ENCODE measurements at places on chromosomes 6 and 20.
A peak's percentile ranks its signal among the peaks of the same experiment; 100 is the strongest.

- DNase-seq: no peak
Measured at GRCh38 chr6:25242567-25242966, 36.6 kb upstream of the CARMIL1 start.

DNA sequence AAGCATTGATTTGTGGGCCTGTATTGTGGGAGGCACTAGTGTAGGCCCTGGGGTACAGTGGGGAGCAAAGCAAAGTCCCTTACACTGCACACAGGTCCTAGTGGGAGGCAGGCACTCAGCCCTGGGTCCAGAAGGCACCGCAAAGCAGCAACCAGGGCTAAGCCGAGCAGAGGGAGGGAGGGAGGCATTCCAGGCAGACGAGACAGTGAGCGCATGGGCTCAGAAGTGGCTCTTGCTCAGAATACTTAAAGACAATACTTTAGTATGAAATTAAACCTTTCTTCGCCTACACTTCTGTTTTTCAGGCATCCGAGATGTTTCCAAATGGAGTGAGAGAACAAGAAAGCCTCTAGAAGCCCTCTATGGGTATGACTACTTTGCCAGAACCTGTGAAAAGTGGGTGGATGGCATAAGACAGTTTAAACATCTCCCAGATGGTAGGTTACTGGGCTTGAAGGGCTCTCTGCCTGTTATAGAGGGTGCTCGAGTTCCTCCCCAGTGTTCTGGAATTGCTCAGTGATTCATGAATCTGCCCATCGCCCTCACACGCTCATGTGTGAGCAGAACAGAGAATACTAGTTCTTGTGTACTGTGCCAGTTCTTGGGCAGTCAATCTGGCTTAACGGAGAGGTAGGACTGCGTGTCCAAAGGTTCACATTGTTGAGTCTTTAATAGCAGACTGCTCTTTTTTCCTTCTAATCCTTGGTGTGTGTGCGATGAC, 18.7 kb downstream of the BPHL start:
- no peak for DNase-seq

GRCh38 chr6:45872827-45873365, 142.8 kb downstream of the CLIC5 start:
- DNase-seq: no peak

GRCh38 chr6:137217801-137218472, 1.2 kb downstream of the IFNGR1 start:
- no peak for DNase-seq

DNA sequence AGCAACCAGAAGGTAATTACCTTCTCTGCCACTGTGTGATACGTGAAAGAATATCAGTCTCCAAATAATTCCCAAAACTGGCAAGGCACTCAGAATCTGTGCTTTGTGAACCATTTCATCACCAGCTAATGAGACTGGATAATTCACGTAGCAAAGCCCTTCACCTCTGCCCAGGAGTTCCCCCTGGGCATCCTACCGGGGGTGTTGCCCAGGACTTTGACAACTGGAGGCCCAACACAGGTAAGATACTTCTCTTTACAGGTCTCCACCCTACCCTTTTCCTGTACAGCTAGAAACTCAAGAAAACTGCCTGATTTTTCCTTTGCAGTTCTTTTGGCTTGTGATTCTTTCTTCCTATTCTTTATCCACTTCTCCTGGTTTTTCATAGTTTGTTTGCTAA, 2.7 kb upstream of the CD24 start:
- DNase-seq: no peak

DNA sequence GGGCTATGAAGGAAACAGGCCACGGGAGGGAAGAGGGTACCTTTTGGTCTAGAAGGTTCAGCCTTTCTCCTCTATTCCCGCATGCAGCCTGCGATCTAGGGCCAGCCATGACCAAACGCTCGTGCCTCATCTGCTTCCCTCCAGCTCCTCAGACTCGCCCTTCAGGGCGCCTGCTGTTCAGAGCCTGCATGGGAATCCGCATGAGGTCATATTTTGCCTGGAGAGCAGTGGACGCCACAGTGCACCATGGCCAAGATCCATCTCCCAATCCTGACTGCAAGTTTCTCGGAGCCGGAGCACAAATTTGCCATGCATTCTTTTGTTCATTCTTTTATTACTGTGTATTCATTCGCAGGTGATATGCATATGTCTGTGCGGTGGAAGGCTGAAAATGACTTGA, 608.1 kb downstream of the QKI start:
- no peak for DNase-seq

GRCh38 chr20:44282192-44282591, 28.8 kb downstream of the FITM2 start:
- DNase-seq: no peak

DNA sequence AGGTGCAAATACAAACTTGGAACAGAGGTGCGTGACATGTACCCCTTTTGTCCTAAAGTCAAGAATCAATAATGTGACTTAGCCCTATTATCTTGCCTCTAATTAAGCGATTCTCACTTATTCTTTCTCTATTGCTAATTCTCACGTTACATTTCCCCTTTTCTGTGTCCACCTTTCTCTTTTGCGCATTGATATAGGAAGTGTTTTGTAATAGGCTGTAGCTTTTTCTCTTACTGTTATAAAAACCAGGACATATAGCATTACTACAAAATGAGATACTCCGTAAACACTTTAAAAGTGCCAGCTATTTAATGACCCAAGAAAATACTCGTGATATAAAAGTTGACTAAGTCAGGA, 669 bp upstream of the TMEM30A start:
- no peak for DNase-seq

DNA sequence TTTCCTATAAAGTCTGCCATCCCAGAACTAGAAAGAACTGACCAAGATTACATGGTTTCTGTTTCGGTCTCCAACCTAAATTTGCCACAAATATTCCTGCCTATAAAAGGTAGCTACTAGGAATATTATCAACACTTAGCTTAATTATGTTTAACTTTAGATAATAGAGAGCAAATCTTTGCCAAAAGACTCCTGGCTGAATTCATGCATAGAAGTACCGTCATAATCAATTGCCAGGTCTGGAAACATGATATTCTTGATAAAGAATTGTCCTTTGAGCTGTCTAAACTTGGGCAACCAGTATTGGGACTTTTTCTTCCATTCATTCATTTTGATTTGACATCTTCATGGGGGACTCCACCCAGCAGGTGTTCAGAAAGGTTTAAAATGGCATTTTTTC, 22.4 kb downstream of the CALHM6 start:
- DNase-seq: no peak

- DNase-seq: no peak
Measured at GRCh38 chr6:50831186-50831585, 12.5 kb downstream of the TFAP2B start.

DNA sequence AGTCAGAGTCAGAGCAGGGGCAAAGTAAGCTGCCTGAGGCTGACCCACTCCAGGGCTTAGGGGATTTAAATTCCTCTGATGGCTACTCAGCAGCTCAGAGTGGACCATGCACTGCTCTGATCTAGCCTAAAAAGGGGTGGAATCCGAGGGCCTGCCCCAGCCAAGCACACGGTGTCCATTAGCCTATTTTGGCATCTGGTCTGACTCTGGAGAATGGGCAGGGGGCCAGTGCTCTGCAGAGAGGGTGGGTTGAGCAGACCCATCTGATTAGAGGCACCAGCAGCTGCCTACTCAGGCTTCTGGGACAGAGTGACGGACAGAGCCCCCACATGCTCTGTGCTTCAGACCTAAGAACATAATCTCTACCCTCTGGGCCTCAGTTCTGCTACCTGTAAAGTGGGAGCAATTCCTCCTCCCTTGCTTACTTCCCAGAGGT, 25.9 kb upstream of the TGM2 start:
- DNase-seq: no peak

- DNase-seq: peak; percentile 23
Measured at GRCh38 chr6:157323966-157324300, 614 bp upstream of the TMEM242 start.

DNA sequence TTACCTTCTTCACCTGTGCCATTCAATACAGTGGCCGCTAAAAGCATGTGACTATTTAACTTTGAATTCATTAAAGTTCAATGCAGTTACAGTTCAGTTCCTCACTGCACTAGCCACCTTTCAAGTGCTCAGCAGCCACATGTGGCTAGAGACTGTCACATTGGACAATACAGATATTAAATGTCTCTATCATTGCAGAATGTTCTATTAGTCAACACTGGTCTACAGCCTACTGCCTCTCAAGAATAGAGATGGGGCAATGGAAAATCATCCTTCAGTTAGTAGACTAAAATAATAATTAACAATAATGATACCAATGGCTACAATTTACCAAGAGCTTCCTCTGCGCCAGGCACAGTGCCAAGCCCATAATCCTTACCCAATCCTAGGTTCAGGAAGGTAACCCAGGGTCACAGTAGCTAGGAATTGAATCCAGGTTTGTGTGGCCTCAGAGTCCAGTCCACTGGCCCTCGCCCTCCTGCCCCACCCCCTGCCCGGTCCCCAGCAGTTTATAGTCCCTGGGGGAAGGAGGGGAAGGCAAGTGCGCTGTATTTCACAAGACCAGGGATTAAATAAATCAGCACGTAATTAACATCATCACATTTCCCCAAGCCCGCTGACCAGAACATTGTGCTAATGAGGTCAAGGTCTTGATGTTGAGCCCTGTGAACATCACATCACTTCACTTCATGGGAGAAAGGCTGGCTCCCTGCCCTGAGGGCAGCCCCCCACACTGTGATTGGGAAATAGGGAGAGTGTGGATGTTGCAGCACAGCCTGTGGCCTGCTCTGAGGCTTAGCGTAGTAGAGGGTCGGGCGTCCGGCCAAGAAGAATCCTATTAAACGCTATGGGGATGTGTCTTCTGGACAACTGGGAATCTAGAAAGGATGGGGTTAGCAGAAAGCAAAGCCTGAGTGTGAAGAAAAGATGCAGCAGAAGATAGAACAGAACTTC, 147.2 kb downstream of the VEGFA start:
- no peak for DNase-seq

GRCh38 chr20:2125474-2126112, 24.0 kb downstream of the STK35 start:
- DNase-seq: no peak

Data from CD4-positive, alpha-beta T cell treated with Interleukin-2 at 100 ng/mL for 4 hours (primary cell).